ENCODE measurements at places on chromosomes 4 and X.

GRCh38 chr4:124710911-124711310, 1.6 kb downstream of the ANKRD50 start:
- no peak for ATAC-seq

DNA sequence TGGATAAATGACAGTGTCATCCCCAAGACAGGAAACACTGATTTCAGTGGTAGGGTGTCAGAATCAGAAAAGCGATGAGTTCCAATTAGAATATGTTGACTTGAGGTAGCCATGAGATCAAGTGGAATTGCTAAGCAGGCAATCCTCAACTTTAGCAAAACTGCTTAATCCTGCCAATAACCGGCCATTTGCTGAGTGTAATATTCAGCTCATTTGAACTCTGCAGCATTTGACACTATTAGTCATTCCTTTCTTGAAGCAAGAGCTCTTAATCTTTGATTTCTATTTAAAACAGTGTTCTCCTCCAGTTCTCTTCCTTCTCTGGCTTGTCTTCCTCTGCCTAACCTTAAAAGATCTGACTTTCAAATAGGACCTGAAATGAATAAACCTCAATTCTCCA, 68.7 kb upstream of the DCLK2 start:
- ATAC-seq: no peak

- no peak for ATAC-seq
Measured at GRCh38 chr4:103478210-103478609, 241.6 kb downstream of the TACR3 start.

- ATAC-seq: no peak
Measured at GRCh38 chrX:48590203-48591103, 6.8 kb upstream of the WDR13 start.

DNA sequence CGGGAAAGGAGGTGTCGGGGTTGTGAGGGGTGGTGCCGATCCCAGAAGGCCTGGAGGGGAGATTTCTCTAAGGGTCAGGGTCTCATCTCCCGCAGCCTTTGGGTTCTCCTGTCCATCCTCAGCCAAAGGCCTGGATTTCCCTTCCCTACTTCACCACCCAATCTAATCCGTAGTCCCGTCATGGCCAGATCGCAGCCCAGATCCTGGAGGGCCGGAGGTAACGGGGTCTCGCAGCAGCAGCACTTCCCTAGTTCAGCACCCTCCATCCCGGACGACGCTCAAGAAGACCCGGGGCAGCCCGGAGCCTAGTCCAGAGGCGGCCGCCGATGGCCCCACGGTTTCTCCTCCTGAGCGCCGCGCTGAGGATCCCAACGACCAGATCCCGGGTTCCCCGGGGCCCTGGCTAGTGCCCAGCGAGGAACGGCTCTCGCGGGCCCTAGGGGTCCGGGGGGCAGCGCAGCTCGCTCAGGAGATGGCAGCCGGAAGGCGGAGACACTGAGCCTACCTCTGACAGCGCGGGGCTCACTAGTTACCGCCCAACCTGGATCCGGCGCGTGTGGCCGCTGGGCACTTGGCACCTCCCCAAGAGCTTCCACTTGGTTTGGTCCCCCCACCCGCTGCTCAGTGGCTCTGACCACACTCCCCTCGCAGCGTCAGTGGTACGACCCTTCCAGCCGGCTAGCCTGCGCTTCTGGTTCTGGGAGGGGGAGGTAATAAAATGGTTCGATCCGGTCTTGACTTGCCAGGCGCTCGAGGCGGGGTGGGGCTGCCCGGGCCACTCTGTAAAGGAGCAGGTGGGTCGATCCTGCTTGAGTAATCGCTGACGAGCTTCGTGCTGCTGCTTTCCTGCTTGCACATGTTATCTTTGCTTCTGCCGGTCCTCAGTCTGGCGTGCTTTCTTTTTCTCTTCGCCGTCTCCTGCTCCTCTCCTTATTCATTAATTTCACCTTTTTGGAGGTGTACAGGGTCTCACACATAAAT, 3.6 kb downstream of the MAGIX start:
- ATAC-seq: peak; percentile 66

DNA sequence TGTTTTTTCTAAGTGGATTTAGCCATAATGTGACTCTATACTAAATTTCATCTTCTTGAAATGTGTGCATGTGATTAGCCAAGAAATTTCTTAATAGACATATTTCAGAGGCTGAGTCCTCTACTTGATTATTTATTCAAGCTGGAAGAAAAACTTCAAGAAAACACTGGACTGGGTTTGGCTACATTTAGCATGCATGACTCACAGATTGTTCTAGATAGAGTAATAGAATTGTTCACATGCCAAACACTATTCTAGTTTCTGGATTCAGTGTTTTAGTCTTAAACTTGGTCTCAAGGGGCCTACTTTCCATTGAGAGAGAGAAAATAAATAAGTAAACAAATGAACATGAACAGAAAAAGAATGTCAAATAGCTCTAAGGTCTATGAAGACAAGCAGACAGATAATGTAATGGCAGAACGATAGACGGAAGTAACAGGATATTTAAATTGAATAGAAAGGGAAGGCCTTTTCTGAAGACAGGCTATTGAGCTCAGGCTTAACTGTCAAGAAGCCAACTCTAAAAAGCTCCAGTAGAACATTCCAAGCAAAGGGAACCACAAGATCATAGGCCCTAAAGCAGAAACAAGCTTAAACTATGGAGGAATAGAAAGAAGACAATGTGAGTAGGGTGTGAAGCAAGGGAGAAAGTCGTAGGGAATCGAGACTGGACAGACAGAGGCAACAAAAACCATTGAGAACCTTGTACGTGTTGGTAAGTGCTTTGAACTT, 104.6 kb downstream of the TMEM144 start:
- no peak for ATAC-seq

GRCh38 chr4:150119492-150119891, 41.2 kb downstream of the DCLK2 start:
- no peak for ATAC-seq

- peak; percentile 73 for ATAC-seq
Measured at GRCh38 chr4:10276152-10276551, 159.6 kb upstream of the WDR1 start.

GRCh38 chrX:45845142-45845541, 644.5 kb upstream of the DIPK2B start:
- ATAC-seq: peak; percentile 76

DNA sequence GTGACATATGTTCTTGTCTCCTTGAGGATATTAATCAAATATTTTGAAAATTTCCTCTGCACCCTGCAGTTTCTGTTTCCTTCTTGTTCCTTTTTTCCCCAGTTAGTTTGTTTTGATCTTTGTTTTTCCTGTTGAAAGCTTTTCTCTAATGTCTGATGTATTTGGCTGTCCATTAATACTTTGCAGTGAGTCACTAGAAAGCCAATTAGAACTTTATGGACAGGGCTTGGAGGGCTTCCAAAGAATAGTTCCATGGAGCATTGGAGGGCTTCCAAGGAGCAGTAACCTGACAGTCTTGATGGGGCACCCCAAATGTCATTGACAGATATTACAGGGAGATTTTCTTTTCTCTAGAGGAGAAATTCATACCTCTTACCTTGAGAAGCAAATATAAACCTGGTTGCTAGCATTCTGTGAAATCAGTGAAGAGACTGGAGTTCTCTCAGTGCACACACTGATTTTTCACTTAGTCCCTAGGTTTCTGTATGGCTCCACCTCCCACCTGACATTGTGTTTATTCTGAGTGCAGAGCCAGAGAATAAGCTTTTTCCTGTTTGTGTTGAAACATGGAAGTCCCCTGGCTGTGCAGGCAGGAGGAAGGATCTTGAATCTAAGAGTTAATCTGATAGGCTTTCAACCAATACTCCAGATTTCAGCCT, 26.5 kb downstream of the SPARCL1 start:
- no peak for ATAC-seq

GRCh38 chrX:151676196-151676595, 19.1 kb upstream of the PRRG3 start:
- ATAC-seq: no peak

DNA sequence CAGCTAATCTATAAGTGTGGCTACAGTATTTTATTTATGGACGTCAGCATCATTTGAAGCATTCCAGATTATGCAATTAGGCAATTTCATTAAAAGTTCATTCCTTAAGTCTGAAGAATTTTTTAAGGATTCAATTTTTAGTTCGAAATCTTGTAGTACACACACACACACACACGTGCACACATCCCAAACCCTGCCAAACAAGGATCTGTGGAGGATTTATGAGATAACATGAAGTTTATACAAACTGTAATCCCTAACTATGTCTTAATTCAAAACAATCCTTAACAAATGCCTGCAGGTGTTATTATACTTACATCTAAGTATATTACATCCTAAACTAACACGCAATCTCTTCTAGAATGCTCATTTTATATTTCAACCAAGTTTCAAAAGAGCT, 105.8 kb downstream of the ELOVL6 start:
- ATAC-seq: no peak

DNA sequence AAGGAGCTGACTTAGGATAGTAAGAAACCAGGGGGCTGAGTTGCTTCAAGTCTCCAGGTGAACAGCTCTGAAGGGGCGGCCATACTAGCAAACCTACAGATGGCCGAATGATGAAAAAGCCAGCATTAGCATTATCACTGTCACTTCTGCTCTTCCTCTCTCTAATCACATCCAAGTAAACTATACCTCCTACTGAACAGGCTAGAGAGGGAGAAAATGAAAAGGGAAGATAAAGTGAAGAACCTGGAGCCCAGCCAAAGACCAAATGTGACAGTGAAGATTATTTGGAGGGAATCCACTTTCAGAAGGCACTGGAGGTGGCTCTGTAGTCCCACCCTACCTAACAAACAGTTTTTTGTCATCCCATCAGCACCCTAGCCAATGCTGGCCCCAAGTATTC, 50.4 kb upstream of the PRPS1 start:
- ATAC-seq: no peak

GRCh38 chrX:81259020-81259713, 57.3 kb downstream of the SH3BGRL start:
- no peak for ATAC-seq

- no peak for ATAC-seq
Measured at GRCh38 chrX:141278306-141278705, 36.0 kb upstream of the SPANXC start.

GRCh38 chrX:120401301-120401700, 39.4 kb downstream of the ATP1B4 start:
- ATAC-seq: no peak

DNA sequence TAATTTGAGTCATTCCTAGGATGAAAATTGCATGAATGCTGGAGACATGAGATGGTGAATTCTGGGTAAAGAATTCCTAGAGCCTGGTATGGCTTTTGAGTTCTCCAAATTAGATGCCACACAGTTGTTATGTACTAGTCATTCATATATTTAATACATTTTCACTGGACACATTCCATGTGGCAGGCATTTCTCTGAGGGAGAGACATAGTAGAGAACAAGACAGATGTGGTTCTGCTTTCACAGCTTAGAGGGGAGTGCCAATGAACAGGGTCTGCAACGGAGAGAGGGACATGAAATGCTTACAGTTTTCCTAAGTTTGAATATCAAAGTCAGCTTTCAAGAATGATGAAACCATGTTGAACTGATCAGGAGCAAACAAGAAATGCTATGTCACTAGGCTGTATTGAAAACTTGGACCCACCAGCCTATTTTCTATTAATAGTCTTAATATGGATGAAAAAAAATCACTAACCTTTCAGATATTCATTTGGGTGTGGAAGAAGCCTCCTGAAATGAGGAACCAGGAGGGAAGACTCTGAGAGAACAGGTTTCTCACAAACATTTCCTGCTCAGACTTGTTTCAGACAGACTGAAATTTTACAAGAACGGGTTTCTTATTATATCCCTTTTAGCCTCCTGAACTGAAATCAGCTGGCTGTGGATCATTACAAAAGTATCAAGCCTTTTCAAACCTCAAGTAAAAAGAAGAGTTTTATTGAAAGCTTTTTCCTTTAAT, 276.0 kb upstream of the TET2 start:
- ATAC-seq: no peak

GRCh38 chr4:182449930-182450439, 206.8 kb downstream of the TENM3 start:
- ATAC-seq: no peak

- ATAC-seq: no peak
Measured at GRCh38 chr4:103634236-103634635, 85.5 kb downstream of the TACR3 start.

DNA sequence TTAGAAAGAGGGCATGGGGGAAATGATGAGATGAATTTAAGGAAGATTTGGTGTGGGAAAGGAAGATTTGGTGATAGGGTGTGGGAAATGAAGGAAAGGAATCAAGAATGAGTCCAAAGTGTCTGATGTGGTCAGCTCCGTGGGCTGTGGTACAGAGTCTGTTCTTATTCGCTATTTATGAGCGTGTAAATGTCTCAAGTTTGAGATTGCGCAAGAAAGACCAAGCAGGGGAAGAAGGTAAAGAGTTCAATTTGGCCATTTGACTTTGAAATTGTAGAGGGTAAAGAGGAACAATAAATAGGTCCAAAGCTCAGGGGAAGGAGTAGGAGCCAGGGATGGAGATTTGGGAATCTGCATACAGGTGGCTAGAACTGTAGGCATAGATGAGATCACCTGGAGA, 11.3 kb upstream of the SMS start:
- no peak for ATAC-seq

GRCh38 chr4:76296286-76296820, 10.2 kb upstream of the STBD1 start:
- ATAC-seq: no peak

DNA sequence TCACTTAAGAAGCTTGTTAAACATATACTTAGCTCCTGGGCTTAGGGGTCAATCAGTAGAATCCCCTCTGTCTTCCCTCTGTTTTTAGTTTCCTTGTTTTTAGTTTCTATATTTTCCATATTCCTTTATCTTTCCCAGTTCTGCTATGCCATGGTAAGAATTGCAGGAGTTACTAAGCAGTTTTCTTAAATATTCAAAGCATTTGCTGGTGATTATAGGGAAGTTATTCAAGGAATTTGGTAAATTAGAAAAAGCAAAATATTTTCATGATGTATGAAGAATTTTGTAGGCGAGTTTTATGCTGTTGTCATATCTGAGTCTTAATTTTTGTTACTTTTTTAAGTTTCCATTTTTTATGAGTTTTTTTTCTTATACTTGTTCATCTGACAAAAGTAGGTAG, 91.6 kb upstream of the NUDT6 start:
- ATAC-seq: no peak

DNA sequence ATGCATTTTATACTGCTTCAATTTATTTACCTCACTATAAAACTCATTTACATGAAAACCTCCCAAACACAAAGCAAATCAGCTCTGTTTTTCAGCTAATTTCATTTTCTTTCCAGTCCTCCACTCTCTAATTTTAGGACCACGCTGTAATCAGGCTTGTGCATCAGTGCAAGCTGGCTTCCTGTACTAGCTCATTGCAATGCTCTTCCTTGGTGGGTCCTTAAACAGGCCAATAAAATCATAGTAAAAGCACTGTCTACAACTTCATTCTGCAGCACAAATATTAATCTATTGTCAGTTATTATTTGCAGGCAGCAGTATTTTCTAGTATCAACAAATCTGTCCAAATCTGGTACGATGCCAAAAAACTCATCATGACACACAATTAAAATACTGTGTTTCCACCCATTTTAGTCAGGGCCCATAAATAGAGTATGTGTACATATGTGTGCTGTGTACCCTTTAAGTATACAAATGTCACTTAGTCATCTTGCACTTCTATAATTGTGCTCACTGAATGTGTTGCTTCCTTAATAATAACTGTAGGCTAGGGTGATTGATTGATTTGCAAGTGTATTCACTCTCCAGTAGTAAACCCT, 178.2 kb upstream of the HCCS start:
- no peak for ATAC-seq

GRCh38 chrX:118347736-118348135, 1.8 kb downstream of the WDR44 start:
- no peak for ATAC-seq

All from activated T-helper 17 cell treated with anti-CD3 and anti-CD28 coated beads, Interleukin-2, amount 50 U/mL, for 72 hours (primary cell).